Hepatic stellate cell (primary cell): ENCODE measurements at places on chromosomes 1 and 21.

GRCh38 chr1:230681599-230681998, 32.3 kb downstream of the AGT start:
- no peak for DNase-seq

GRCh38 chr1:209491031-209491430, 92.5 kb upstream of the CAMK1G start:
- DNase-seq = no peak

GRCh38 chr1:224331824-224332223, 1.9 kb upstream of the NVL start:
- no peak for DNase-seq

DNA sequence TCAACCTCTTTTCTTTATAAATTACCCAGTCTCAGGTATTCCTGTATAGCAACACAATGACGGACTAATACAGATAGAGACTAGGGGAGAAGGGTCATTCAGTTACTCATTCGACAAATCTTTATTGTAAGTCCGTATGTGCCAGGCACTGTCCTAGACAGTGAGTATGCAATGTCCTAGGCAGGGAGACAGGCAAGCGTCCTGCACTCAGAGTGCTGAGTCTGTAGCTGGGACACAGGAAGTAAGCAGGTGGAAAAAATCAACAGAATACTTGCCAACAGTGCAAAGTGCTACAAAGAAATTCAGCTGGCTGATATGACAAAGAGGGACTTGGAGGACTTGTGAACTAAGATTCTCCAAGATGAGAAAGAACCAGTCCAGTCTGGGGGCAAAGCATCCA, 92.2 kb upstream of the ZBTB40 start:
- DNase-seq = no peak

DNA sequence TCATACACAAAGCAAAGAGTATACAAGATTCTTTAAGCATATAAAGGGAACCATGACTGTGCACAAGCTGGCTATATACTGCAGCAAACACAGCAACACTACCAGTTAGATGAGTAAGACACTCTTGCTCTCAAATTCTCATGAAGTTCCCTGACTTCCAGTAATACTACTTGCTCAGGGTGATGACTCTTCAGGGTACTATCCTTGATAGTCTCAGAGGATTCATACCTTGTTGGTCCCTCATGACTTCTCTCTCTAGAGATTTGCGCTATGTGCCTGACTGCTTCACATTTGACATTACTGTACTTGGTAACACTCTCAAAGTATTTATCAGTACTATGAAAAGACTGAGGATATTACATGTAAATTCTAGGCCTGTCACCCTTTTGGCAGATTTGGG, 159.8 kb upstream of the ZRANB2 start:
- DNase-seq = no peak

GRCh38 chr1:85360730-85361493, 84.5 kb upstream of the BCL10 start:
- DNase-seq = no peak

DNA sequence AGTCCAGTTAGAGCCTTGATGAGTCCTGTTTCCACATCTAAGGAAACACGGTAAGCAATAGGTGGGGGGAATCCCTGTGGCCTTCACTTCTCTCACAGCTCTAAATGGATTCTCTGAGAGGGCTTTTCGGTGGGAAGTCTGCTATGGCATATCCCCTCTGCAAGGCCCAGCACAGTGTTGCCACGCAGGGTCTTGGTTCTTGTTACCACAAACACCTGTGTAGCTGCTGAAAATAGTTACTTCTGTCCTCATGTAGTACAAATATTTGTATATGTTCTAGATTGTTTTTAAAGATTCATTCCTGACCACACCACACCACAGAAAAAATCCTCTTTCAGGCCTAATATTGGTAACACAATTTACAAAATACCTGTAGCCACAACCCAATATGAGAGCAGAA, 5.6 kb downstream of the ACTA1 start:
- no peak for DNase-seq

DNA sequence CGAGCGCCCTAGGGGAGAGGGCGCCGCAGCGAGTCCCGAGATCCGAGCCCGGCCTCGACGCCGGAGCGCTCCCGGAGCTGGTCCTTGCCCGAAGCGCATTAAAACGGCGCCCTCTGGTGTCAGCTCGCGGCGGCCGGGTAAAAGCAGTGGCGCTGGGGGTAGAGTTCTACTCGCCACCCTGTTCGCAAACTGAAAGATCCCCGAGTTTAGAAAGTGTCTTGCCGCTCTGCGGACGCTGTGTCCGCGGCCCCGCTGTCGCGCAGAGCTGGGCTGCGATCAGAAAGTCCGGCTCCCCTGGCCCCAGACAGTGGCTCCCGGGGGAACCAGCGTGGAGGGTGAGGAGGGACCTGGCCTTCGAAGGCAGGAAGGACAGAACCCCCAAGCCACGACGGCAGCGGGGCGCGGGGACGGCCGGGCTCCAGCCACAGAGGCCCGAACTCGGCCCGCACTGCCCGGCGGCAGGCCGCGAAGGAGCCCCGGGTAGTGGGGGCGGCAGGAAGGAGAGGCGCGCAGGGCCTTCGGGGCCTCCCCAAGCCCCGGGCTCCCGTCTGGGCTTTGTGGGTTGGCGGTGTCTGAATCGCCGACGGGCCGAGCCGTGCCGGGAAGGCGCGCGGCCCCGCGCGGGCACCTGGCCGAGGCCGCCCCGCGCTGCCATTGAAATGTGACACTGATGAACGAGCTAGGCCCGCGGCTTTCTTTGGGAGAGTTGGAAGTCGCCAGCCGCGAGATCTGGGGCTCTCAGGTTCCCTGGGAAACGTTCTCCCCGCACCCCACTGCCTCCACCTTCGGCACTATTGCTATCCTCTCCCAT, 39.1 kb upstream of the NFIA start:
- DNase-seq = peak; percentile 85

DNA sequence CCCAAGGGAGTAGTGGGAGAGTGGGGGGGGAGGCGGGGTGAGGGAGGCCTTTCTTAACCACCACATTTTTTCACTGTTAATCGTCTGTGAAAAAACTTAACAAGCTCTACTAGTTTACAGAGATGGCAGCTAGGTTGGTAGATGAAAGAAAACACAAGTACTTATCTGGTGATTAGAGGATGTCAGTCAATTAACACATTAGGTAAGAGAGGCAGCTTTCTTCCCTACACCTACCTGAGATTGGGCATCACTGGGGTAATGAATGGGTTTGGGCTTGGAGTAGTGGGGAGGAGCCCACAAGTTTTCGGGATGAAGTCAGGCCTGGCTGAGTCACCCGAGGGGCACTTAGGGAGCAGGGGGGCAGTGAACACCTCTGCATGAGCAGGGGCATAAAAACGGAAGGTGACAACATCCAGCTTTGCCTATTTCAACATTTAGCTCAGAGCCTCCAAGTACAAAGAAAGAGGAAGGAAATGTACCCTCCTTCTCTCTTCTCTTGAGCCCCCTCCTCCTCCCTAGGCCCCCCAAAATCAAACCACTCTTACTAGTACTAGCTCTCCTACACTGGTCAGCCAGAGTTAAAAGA, 2.5 kb downstream of the LBR start:
- DNase-seq = peak; percentile 38

GRCh38 chr1:181134543-181135436, 46.3 kb downstream of the IER5 start:
- no peak for DNase-seq

DNA sequence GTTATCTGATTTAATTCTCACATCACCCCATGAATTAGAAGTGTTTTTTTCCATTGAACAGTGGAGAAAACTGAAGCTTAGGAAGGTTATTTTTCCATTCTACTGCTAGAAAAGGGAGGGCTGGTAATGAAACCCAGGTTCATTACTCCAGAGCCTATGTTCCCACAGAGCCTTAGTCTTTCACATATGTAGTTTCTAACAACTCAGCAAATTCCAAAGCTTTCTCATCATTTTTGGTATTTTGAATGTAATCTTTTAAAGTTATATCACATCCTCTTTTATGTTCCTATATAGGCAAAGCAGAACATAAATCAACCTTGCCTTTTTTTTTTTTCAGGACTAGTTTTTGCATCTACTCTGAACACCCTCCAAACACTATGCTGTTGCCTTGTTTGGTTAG, 131.9 kb upstream of the BEND5 start:
- no peak for DNase-seq

DNA sequence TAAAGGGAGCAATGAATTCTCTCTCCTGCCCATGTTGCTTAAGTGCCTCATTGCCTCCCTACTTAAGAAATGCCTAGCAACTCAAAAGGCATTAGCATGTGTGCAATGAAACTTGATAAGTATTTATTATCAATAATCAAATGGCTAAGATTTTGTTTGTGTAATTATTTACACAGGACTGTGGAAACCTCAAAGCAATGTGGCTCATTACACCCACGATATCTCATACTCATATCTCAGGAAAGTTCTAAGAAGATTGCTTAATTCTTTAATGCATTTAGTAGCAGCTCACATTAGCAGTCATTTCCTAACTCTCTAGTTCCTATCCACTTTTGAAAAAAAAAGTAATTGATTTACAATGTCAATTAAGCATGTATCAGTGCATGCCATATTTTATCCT, 253.3 kb downstream of the DUSP10 start:
- no peak for DNase-seq

DNA sequence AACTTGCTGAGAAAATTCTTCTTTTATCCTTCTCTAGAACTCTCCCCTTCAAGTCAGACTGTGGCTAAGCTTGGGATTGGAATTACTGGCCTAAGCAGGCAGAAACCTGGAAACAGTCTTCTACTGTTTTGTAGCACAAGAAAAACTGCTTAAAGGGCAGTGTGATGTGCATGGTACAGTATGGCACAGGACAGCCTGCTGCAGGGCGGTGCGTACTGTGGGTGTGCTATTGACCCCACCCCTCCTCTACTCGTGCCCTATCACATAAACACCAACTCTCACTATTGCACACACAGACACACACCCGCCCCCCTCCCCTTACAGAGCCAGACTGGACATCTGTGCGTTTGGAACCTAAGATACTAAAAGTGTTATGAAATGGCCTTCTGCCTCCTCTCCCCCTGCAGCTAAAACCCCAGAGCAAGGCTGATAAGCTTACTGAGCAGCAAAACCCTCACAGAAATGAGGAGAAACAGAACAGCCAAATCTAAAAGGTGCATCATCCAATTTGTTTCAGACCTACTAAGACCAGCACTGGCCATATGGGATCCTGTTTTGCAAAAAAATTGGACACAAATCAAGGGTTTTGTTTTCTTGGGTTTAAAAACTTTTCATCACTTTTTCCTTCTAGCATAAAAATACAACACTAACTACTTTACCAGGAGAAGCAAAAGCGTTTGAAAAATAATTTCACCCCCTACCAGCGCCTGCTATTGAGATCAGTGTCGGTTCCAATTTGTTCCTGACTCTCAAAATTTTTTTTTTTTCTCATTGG, 355.8 kb upstream of the LYPLAL1 start:
- no peak for DNase-seq

DNA sequence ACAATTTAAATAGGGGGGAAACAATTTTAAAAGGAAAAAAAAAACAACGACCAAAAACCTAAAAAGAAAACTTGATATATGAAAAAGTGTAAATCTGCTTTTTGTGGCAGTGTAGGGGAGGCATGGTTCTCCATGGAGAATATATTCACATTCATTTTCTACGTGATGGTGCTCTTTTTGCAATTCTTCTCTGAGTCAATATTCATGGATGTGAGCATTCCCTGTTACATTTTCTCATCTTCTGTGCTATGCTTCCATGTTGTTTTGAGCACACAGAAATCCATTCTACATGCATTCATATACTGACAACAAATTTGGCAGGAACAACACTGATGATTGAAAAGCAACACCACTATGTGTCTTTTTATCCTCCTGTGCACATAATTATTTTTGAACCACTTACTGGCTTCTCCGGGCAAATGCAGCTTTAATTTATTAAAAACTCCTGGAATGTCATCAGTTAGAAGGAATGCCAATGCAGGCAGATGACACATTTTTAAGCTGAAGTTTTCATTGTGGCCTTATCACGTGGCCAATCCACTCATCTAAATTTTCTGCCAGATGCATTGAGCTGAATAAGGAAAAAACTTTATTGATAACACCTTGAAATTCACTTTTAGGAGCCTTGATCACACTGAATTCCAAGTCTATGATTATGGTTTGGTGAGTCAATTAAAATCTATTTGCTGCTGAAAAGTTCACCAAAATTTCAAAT, 590.6 kb downstream of the NUF2 start:
- DNase-seq = no peak

- no peak for DNase-seq
These were observed 21.3 kb upstream of the FBXO28 start for GRCh38 chr1:224092601-224093000.

- DNase-seq = no peak
These were observed 241.8 kb upstream of the KIAA0040 start for GRCh38 chr1:175434283-175434860.

GRCh38 chr21:28632755-28633408, 359.8 kb downstream of the LTN1 start:
- peak; percentile 19 for DNase-seq

DNA sequence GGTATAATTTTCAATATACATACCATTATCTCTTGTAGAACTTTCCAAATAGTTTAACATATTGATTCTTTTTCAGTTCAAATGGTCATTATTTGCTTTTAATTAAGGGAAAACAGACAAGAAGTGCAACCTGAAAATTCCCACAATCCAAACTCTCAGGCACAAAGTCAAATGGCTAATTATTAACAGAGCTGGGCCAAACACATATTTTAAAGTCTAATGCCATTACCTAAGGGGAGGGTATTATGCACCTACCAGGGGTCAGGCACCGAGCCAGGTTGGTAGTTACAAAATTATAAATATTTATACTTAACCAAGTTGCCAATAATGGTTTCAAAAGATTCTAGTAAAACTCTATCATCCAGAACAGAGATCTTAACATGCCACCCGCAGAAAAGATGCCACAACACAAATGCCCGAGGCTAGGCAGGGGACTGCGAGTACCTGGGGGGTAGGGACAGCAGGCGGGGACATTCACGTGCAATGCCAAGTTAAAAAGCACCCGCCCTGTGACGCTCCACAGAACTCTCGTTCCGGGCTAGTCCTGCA, 15.0 kb downstream of the LBR start:
- DNase-seq = no peak

DNA sequence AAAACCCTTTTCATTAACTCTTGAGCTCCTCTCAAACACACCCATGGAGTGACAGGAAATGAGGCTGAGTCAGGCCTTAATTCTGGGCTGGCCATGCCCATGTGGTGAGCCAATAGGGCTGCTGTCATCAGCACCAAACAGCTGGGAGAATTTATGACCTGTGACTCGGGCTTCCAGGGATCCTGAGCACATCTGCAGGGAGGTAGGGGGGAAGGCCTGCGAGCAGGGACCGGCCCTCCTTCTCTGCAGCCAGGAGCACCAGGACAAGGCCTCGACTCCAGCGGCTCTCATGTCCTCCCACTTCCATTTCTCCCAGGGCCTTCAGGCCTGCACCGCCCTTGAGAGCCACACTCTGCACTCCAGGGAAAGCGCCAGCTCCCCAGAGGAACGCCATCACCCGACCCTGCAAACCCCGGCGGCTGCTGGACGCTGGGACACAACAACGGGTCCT, 14.6 kb downstream of the RIPK4 start:
- peak; percentile 61 for DNase-seq
